ENCODE measurements at places on chromosomes 2 and 18.

DNA sequence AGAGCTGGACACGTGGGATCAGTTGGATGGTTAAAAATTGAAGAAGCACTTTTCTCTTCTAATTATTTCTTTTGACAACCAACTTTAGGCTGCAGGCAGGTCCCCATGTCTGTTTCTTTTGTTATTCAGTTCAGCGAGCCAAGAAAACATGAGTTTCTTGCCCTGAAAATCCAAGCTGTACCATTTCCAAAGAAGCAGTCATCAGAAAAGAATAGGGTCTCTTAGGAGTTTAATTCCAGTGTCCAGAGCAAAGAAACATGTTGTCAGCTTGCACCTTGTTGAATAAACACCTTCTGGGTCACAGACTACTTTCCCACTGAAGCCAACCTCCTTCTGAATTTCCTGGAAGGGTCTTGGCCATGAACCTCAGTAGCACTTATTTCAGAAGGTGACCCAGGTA is 170.5 kb upstream of the COPS8 start:
- DNase-seq = no peak

DNA sequence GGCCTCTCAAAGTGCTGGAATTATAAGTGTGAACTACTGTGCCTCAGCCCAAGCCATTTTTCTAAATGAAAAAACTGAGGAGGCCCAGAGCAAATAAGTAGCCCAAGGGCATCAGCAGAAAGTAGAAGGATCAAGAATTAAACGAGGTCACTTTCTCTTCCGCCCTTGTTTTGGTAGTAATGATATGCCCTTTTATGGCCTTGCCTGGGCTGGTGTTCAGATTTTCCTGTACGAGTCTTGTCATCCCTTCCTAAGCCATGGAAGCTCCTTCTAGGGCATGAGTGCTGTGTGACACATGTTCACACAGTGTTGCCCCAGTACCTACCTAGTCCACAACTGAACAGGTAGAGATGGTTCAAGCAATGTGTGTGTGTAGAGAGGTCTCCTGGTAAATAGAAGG is 6.6 kb downstream of the HPCAL1 start:
- DNase-seq = no peak

DNA sequence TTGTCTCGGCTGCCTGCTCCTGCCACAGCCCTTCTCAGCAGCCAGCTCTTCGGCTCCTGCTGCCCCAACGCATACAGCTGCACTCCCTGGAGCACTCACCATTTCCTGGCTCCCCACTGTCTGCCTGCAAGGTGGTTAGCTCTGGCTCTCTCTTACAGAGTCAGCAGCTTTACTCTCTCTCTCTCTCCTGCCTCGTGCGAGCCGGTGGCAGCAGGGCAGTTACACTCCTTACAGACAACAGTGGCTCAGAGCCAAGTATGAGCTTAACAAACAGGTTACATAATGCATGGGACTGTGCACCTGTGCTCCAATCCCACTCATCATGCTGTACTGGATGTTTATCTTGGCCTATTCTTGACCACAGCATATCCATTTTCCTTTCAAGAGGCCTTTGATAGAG is 47.4 kb upstream of the DNAJC10 start:
- DNase-seq = no peak

GRCh38 chr2:11303290-11304013 is 41.0 kb downstream of the ROCK2 start:
- no peak for DNase-seq

GRCh38 chr2:18637196-18637595 is 47.8 kb upstream of the NT5C1B start:
- no peak for DNase-seq

- no peak for DNase-seq
Observed at GRCh38 chr2:127546797-127547196, 11.3 kb downstream of the MYO7B start.

Data from left forelimb (tissue), 1 donor.